ENCODE measurements at places on chromosomes 6 and 20.

GRCh38 chr6:136405420-136406029, 115.9 kb upstream of the BCLAF1 start:
- DNase-seq = no peak

DNA sequence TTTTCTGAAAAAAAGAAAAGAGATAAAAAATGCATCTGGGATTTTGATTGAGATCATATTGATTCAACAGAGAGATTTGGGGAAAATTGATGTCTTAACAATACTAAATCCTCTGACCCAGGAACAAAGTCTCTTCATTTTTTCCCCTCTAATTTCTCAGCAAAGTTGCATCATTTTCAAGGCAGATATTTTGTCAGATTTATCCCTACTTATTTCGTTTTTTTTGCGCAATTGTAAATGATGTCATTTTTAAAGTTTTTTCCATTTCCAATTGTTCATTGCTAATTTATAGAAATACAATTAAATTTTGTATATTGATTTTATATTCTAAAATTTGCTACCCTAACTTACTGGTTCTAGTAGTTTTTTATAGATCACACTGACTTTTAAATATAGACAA, 97.7 kb upstream of the TMEM170B start:
- no peak for DNase-seq

- no peak for DNase-seq
Measured at GRCh38 chr20:24382331-24382730, 87.1 kb upstream of the SYNDIG1 start.

GRCh38 chr20:53939572-53940359, 130.6 kb downstream of the BCAS1 start:
- peak; percentile 88 for DNase-seq

- DNase-seq = no peak
Measured at GRCh38 chr6:15364401-15365037, 118.7 kb downstream of the JARID2 start.

GRCh38 chr20:43731469-43731868, 4.7 kb upstream of the GTSF1L start:
- no peak for DNase-seq

DNA sequence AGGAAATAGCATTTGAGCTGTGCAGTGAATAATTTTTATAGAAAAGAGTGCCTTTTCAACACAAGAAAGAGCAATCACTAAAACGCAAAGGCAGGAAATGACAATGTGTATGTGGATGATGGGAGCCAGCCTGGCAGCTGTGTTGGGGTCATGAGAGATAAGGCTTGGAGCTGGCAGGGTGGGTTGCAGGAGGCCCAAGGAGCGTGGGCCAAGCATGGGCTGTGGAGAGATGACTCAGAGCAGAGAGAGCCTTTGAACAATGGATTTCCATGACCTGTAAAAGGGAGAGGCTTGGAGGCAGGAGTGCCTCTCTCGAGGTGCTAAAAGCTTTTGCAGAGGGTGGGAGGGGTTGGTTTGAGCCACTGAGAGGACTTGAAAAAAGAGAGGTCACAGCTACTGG, 6.6 kb upstream of the TBC1D7 start:
- peak; percentile 22 for DNase-seq

GRCh38 chr6:148470606-148471465, 128.2 kb downstream of the SASH1 start:
- DNase-seq = no peak

GRCh38 chr6:166440729-166441128, 58.0 kb upstream of the MPC1 start:
- no peak for DNase-seq

DNA sequence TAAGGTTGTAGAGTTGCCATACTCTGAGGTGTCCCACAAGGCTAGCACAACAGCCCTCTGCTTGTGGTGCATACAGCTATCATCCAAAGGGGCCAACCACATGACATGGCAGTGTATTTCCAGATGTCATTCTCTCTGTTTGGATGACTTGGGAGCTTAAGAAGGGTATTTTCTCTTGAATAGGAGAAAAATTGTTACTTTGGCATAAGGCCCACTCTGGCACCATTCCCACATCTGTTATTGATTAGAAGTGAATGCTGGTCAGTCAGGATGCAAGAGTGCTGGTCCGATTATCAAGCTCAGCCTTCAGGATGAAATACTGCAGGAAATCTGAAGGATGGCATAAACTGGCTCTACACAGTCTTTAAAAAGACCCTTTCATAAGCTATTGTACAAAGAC, 83.6 kb upstream of the C20orf144 start:
- no peak for DNase-seq

DNA sequence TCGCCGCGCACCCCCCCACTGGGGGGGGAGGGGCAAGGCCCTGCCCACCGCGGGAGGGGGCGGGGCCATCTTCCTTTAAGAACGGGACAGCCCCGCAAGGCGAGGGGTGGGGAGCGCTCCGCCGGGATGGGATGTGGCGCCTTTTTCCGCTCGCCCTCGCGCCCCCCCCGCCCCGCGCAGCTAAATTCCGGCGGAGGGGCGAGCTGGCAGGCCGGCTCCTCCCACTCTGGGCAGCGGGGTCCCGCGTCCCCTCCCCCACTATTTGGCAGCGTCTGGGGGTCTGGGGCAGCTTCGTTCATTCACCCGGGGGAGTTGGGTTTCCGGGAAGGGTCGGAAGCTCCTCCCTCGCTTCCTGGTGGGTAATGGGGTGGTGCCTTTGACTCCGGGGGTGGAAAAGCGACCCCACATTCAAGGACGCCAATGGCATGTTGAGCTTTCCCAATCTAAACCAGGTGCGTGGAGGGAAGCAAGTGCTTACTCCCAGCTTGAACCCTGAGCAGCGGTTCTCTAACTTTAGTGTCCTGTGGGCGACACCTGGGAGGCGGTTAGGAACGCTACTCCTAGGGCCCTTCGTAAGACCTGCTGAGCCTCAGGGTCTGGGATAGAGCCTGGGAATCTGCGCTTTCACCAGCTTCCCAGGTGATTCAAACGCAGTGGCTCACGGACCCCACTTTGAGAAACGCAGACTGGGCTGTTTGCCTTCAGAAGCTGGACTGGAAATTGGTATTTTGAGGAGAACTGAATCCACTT, 927 bp downstream of the ASXL1 start:
- peak; percentile 31 for DNase-seq

GRCh38 chr6:20876036-20876435, 341.8 kb downstream of the CDKAL1 start:
- no peak for DNase-seq

DNA sequence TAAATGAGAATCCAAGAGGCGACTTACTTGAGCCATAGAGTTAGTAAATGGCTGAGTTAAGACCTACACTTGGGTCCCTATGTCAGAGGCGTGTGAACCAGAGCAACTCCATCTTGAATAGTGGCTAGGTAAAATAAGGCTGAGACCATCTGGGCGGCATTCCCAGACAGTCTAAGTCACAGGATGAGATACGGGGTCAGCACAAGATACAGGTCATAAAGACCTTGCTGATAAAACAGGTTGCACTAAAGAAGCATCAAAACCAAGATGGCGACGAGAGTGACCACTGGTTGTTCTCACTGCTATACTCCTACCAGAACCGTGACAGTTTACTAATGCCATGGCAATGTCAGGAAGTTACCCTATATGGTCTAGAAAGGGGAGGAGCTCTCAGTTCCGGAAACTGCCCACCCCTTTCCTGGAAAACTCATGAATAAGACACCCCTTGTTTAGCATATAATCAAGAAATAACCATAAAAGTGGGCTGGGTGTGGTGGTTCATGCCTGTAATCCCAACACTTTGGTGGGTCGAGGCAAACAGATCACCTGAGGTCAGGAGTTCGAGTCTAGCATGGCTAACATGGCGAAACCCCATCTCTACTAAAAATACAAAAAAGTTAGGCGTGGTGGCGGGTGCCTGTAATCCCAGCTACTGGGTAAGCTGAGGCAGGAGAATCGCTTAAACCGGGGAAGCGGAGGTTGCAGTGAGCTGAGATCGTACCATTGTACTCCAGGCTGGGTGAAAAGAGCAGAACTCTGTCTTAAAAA, 43.9 kb upstream of the EEF1A1 start:
- no peak for DNase-seq

- DNase-seq = no peak
Measured at GRCh38 chr6:150705392-150705791, 105.7 kb downstream of the PLEKHG1 start.

- no peak for DNase-seq
Measured at GRCh38 chr6:52363228-52363867, 1.4 kb downstream of the PAQR8 start.

- DNase-seq = no peak
Measured at GRCh38 chr6:163999475-164000125, 585.1 kb downstream of the QKI start.

- DNase-seq = no peak
Measured at GRCh38 chr6:151701911-151702562, 105.4 kb upstream of the ESR1 start.

GRCh38 chr6:80733641-80734040, 627.2 kb downstream of the BCKDHB start:
- no peak for DNase-seq

- no peak for DNase-seq
Measured at GRCh38 chr20:4061987-4062386, 46.6 kb upstream of the RNF24 start.

GRCh38 chr6:29749668-29750067, 26.4 kb downstream of the HLA-F start:
- DNase-seq = no peak

- no peak for DNase-seq
Measured at GRCh38 chr20:33370291-33370690, 31.0 kb downstream of the CDK5RAP1 start.

DNA sequence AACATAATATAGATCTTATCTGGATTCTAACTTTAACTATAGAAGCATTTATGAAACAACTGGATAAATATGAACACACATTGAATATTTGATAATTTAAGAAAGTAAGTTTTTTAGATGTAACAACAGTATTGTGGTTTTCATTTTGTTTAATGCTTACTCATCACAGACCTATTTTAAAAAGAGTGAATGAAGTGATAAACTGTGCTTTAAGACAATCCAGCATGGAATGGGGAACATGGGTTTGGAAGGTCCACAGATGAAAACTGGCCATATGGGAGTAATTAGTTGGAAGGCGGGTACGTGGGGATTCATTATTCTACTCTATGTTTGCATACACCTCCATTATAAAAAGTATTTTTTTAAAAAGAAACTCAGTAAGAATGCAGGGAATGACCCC, 21.2 kb downstream of the EPB41L2 start:
- DNase-seq = no peak

GRCh38 chr20:6993011-6993410, 225.5 kb downstream of the BMP2 start:
- DNase-seq = no peak

- no peak for DNase-seq
Measured at GRCh38 chr6:105336986-105337385, 65.9 kb downstream of the PREP start.

GRCh38 chr6:44081753-44082152, 45.5 kb downstream of the MRPL14 start:
- DNase-seq = no peak

DNA sequence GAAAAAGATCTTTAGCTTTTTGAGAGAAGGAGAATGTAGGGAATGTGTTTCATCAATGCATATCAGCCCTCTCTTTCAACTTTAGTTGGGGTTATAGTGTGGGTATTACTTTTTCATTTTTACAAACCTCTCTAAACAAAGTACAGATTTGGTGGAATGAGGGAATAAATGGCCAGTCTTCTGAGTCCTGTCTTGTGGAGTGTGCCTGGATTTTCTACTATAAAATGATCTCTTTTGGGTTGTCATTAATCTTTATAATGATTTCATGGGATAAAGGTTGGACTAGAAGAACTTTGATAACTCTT, 209.3 kb downstream of the RNF144B start:
- DNase-seq = no peak

GRCh38 chr20:59412875-59413284, 112.5 kb downstream of the EDN3 start:
- no peak for DNase-seq

GRCh38 chr6:36463676-36464075, 20.9 kb downstream of the KCTD20 start:
- DNase-seq = no peak

- no peak for DNase-seq
Measured at GRCh38 chr6:169337886-169338445, 84.3 kb upstream of the THBS2 start.

Measured in GDM1 (cell line).